ENCODE measurements at places on chromosomes 6 and 20. TPM values are rescaled to one million over a fixed set of nuclear protein-coding genes. Genes with fewer than 3 reads are reported as not detected.

DNA sequence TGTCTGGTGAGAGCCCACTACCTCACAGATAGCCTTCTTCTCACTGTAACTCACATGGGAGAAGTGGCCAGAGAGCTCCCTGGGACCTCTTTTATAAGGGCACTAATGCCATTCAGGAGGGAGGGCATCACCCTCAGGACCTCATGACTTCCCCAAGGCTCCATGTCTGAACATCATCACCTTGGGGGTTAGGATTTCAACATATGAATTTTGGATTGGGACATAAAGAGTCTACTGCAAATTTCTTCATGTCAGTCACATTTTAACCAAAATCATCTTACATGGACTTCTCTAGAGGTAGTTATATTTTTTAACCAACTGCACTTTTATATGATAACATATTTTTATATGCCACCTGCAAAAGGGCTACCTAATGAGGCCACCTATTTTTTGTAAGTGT lies 324.7 kb downstream of the PLCB1 start:
- no peak overlapping the region for H3K4me3 ChIP-seq
- H3K36me3 ChIP-seq: no peaks in the 10 kb centered on the region
- H3K27ac ChIP-seq: no peak overlapping the region
- H3K4me1 ChIP-seq: no peaks in the 10 kb centered on the region
- H3K27me3 ChIP-seq: no peaks in the 10 kb centered on the region

DNA sequence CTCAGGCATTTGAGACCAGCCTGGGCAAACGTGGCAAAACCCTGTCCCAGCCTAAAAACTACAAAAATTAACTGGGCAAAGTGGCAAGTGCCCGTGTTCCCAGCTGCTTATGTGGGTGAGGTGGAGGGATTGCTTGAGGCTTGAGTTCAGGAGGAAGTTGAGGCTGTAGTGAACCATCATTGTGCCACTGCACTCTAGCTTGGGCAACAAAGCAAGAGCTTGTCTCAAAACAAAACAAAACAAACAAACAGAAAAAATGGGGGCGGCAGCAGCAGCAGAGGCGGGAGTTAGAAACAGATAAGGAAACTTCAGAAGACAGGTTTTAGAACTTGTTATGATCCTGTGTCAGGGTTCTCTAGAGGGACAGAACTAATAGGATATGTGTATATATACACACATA lies 49.0 kb downstream of the SCAF8 start:
- H3K36me3 ChIP-seq: no peaks in the 10 kb centered on the region
- no peak overlapping the region for H3K27ac ChIP-seq
- no peaks in the 10 kb centered on the region for H3K4me1 ChIP-seq
- no peak overlapping the region for H3K4me3 ChIP-seq
- H3K27me3 ChIP-seq: no peaks in the 10 kb centered on the region

- H3K4me1 ChIP-seq: no peaks in the 10 kb centered on the region
- DNase-seq: peak; percentile 72
- H3K4me3 ChIP-seq: no peak overlapping the region
- no peaks in the 10 kb centered on the region for H3K27me3 ChIP-seq
- peaks cover 19% of the 10 kb centered on the region for H3K36me3 ChIP-seq
- H3K27ac ChIP-seq: no peak overlapping the region
Measured at GRCh38 chr20:34538671-34539123, 19.8 kb upstream of the MAP1LC3A start.

DNA sequence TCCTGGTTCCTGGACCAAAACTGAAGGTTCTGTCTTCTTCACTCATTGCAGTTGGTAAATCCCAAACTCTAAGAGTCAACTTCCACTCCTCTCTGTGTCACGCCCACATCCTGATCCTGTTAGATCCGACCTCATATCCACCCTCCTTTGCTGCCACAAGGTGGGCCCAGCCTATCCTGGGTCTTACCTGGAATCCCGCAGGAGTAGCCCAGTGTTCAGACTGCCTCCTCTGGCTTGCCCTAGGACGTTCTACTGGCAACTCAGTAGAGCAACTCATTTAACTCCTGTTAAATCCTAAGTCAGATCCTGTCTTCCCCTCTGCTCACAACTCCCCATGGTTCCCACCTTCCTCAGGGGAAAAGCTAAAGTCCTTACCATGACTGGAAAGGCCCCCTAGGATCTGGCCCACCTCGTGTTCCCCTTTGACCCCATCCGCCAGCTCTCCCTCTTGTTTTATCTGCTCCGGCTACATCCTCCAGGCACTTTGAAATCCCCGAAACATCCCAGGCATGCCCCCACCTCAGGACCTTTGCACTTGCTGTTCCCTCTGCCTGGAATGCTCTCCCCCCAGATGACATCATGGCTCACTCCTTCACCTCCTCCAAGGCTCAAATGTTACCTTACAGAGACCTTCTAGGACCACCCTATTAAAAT lies 43.9 kb downstream of the TFEB start:
- DNase-seq: no peak
- peak overlapping the region; percentile 25 for H3K27ac ChIP-seq
- H3K4me1 ChIP-seq: peaks cover 20% of the 10 kb centered on the region
- no peaks in the 10 kb centered on the region for H3K27me3 ChIP-seq
- H3K4me3 ChIP-seq: no peak overlapping the region

GRCh38 chr6:85424981-85425380 lies 24.9 kb upstream of the NT5E start:
- H3K36me3 ChIP-seq: no peaks in the 10 kb centered on the region
- DNase-seq: no peak

- H3K36me3 ChIP-seq: no peaks in the 10 kb centered on the region
- H3K4me3 ChIP-seq: no peak overlapping the region
- no peaks in the 10 kb centered on the region for H3K4me1 ChIP-seq
Measured at GRCh38 chr6:31860349-31860748, 2.3 kb downstream of the NEU1 start.

DNA sequence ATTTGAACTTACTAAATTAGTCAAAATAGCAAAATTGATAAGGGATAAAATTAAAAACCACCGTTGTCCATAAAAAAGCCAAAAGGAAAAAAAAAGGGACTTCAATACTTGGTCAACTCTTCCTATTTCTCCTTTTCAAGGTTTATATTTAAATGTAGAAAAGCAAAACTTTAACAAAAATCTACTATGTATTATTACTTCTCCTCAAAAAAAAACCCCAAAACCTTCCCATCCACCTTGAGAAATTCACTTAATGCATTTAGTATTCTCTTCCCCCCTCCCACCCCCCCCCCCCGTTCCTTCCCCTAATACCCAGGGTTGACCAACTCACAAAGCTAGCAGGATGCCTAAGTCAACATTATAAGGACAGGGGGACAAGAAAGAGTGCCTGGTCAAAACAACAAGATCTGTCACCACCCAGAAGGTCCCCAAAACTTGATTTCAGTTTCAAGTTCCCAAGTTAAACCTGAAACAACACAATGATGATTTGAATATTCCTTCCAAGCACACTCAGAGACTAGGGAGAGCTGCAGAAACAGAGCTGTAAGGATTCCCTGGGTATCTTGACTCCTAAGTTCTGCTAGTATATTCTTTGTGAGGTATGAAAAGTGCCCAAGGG lies 14.6 kb downstream of the GMDS start:
- no peak for DNase-seq
- no peak overlapping the region for H3K27ac ChIP-seq
- no peak overlapping the region for H3K4me3 ChIP-seq
- H3K36me3 ChIP-seq: no peaks in the 10 kb centered on the region
- H3K27me3 ChIP-seq: no peaks in the 10 kb centered on the region

The ARMH2 gene
- not detected for polyA plus RNA-seq

The ADGRF4 gene
- polyA plus RNA-seq: not detected

The ZC2HC1B gene
- polyA plus RNA-seq: not detected

The C2 gene
- polyA plus RNA-seq: 84.0 TPM

The NRSN1 gene
- polyA plus RNA-seq: not detected
